ENCODE measurements at places on chromosomes 2 and 18.

- peak; percentile 11 for DNase-seq
Measured at GRCh38 chr2:32358111-32358482, 1.3 kb downstream of the BIRC6 start.

DNA sequence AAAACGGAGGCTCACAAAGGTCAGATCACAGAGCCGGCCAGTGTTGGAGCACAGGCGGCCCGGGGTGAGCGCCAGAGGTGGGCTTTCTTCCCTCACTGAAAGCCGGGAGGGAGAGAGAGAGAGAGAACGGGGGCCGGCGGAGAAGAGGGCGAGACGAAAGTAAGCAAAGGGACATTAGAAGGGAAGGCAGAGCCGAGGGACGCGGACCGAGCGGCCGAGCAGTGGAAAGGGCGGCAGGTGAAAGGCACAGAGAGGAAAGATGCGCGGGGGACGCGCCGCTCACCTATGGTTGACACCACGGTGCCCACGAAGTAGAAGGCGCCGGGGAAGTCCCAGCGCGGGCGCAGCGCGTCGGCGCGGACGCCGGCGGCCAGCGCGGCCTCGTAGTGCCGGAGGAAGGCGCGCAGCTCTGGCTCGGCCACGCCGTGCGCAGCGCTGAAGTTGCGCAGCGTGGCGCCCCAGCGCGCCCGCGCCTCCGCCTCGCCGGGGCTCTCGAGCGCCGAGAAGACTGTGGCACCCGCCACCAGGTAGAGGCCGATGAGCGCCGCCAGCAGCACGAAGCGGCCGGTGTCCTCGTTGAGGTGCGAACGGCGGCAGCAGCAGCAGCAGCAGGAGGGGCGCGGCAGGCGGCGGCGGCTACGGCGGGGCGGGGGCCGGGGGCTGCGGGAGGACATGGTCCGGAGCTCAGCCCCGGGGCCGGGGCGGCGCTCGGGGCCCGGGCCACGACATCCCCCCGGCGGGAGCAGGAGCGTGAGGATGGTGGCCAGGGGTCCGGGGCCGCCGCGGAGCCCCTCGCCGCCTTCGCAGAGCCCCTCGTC, 166.9 kb downstream of the MSH2 start:
- DNase-seq, result no peak

DNA sequence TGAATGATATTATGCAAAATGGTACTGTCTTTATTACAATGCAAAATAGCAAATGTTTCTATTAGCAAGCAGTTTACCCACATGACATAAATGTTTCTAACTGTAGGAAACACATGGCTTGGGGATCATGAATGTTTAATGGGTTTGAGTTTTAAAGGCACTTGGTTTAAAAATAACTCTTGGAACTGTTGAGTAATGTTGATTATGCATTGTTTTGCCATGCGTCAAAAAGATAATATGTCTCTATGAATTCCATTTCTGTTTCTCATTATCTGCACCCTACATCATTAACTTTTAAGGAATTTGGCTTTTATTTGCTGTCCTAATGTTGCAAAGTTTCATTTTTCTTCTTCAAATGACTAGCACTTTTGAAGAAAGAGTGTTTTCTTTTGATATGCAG, 1355.5 kb downstream of the SUCLG1 start:
- no peak for DNase-seq

DNA sequence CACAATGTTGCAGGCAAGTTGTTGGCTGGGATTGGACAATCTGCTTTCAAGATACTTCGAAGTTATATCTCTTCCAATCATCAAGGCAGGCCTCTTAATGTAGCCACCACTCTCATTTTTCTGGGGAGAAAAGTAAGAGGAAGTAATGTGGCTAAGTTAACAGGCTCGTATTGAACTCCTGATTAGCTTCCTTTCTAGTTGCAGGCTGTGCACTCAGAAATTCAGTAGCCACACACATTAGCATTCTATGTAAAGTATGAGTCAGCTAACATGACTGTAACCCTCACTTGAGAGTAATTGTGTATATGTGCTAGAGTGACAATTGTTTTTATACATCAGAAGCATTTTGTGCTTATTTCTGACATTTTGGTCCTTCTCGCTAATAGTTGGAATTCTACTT, 3.3 kb downstream of the TWSG1 start:
- no peak for DNase-seq

DNA sequence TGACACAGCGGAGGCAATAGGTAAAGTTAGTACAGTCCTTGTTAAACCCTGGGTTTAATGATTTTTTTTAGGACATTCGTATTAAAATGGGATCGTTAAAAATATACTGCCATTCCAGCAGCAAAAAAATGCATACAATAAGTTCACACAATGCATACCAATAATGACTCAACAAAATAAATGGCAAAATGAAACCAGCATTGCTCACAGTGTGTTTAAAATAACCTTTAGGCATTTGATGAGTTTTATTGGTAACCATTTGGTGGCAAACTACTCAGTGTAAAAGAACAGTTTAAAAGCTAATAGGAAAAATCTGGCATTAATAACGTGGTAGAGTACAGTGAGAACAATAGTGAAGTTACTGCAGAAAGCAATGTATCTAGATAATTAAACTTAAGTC, 539.0 kb upstream of the PIK3C3 start:
- DNase-seq, result no peak

DNA sequence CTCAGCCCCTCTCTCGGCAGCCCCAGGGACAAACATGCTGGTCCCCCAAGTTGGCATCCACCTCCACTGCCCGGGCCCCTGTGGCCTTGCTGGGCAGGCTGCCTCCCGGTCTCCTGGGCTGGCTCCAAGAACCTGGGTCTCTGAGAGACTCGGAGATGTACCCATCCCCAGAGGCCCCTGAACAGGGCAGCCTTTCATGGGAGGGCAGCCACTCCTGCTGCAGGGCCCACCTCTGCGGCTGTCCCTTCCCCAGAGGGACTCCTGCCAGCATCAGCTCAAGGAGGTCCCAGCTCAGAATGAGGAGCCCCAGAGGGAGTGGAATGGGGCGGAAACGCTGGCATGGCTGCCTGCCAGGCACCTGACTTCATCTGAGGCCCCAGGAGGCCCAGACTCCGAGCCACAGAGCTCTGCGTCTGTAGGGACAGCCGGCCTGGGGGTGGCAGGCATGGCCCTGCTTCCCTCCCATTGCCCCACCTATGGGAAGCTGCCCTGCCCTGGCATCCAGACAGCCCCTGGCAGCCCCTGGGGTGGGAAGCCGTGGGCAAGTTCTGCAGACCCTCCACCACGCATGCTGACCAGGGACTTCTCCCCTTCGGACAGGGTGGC, 857 bp upstream of the CROCC2 start:
- DNase-seq, result no peak

- DNase-seq, result no peak
Measured at GRCh38 chr2:235149736-235150135, 197.9 kb downstream of the SH3BP4 start.

All from activated naive CD4-positive, alpha-beta T cell treated with Interleukin-2 at 50 U/mL for 16 hours (primary cell).